ENCODE measurements at places on chromosomes 13 and 19.

- DNase-seq: no peak
Measured at GRCh38 chr19:32233885-32234284, 111.5 kb upstream of the ZNF507 start.

DNA sequence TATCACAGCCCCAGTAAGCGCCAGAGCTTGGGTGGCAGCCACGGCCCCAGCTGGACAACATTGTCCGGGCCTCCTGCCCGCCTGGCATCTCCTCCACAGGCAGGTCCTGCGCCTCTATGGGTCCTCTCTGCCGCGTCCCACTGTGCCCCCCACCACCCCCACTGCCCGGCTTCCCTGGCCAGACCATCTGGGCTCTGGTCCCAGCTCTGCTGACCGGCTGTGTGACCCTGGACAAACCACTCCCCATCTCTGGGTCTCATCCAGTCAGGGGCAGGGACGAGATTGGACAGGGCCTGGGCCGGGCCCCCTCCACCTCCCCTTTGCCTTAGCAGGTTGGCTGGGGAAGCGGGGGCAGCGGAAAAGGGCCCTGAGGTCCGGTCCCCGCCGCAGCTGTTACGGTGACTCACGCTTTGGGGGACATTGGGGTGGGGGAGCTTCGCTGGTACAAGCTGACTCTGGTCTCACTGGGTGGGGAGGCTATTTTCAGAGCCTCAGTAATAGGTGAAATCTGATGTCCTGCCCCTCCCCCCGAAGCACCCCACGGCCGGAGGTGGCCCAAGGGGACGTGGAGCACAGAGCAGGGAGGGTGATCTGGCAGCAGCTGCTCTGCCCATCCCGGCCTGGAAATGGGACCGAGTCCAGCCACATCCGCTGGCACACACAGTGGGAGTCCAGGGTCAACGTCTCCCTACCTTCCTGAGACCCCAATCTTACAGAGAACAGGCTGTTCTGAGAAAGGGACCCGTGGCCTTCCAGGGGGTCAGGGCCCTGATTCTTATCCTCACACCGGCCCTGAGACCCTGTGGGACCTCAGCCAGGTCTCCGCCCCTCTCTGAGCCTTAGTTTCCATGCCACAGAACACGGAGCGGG, 9.1 kb downstream of the NFIC start:
- no peak for DNase-seq

- DNase-seq: no peak
Measured at GRCh38 chr19:17834350-17835181, 13.2 kb downstream of the JAK3 start.

- DNase-seq: no peak
Measured at GRCh38 chr19:2343289-2343982, 15.0 kb downstream of the SPPL2B start.

DNA sequence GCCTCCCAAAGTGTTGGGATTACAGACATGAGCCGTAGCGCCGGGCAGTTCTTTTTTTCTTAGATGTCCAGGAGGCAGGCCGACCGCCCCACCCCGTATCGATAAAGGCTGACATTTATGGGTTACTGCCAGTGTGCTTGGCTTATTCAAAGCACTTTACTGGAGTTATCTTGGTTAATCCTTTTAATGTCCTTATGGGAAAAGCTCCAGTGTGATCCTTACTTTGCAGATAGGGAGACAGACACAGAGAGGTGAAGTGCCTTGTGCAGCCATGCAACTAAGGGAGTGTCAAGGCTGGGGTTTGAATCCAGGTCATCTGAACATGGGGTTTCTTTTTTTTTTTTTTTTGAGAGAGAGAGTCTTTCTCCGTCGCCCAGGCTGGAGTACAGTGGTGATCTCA, 19.2 kb downstream of the NCAN start:
- no peak for DNase-seq

GRCh38 chr13:35252536-35253205, 223.8 kb downstream of the MAB21L1 start:
- no peak for DNase-seq

GRCh38 chr13:67298297-67298696, 68.2 kb upstream of the PCDH9 start:
- no peak for DNase-seq

DNA sequence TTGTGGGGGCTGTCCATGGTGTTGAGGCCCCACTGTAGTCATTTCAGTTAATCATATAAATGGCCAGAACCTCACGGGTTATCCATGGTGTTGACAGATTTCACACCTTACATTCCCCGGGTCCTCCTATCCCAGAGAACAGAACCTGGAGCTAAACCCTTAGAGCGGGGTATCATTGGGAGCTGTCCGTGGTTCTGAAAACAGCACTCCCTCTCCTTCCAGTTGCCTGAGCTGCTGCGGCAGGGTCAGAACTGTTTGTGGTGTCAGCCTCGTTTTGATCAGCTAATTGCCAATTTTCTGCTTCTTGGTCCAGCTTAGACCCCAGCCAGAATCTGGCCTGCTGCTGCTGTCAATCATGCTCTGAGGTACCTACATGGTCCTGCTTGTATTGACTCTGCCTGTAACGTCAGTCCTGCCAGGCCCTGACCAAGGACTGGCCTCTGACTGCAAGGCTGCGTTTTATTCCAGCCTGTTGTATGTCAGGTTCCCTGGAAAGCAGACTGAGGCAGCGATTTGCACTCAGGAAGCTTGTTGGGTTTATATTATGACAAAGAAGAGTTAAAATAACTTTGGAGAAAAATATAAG, 55.8 kb upstream of the KCTD15 start:
- DNase-seq: no peak

GRCh38 chr19:6736169-6736916, 1.0 kb downstream of the GPR108 start:
- DNase-seq: peak; percentile 23

DNA sequence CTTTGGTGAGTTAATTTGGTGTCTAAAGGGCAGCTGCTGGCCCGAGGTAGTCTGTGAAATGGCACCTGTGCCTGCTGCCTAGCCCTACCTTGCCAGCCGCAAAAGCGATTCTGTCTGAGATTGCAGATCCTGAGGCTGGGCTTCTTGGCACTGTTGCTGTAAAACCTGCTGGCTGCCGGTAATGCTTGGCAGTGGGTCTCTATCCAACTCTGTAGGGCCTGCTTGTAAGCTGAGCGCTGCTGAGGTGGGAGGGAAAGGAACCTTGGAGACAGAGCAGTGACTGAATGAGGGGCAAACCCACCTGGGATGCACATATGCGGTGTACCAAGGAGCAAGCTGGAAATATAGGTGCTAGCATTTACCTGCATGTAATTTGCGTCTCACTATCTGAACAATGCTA, 11.7 kb downstream of the LCP1 start:
- DNase-seq: no peak

GRCh38 chr19:50024719-50025021, 502 bp downstream of the VRK3 start:
- no peak for DNase-seq

DNA sequence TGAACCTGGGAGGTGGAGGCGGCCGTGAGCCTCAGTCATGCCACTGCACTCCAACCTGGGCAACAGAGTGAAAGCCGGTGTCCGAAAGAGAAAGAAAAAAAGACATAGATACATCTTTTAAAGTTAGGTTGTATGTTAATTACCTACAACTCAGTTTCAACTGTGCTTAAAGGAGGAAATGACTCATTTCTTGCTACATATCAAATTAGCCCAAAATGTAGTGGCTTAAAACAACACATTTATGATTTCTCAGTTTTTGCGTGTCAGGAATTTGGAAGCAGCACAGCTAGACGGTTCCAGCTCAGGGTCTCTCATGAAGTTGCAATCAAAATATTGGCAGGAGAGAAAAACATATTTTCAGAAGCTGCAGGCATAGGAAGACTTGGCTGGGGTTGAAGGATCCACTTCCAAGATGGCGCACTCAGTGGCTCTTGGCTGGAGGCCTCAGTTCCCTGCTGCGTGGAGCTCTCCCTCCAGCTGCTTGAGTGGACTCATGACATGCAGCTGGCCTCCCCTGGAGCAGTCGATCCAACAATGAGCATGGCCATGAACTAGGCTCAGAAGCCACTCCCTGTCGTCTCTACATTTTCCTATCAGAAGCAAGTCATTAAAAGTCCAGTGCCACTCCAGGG, 7.1 kb downstream of the LDLR start:
- DNase-seq: no peak

DNA sequence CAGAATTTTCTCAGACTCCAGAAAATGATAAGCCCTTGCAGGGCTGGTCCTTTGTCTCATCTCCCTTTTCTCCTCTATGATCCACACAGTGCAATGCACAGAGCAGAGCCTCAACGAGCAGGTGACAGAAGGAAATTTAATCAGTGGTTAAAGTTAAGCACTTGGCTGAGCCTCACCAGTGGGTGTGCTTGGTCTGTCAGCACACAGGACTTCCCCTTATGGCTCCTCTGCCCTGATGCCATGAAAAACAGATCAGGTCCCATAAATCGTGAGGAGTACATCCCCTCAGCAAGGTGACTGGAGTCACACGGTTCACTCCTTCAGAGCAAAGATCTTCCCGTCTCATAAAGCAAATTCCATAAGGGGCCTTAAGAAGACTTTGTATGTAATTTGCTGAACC, 818.2 kb downstream of the UQCRFS1 start:
- DNase-seq: no peak

GRCh38 chr19:10299545-10300458, 9.8 kb downstream of the ZGLP1 start:
- DNase-seq: no peak

DNA sequence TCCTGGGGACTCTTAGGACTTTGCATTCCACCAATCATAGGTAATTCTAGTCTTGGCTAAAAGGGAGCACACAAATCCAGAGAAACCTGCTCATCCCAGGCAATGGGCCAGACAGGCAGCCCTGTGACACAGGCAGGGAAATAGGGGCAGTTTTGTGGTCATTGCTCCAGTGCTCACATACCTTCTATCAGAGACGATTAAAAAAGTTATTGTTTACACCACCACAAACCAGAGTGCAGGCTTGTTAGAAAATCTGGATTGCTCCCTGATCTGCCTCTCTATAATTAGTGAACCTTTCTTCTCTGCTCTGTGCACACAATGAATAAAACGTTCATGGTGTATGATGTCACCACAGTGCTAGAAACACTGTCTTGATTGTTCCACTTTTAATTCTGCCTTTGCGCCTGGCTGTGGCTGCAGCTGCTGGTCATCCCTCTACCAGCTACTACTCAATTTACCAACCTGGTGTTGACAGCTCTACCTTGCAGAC, 121.6 kb upstream of the SPATA13 start:
- DNase-seq: no peak

GRCh38 chr19:8108560-8109445, 40.6 kb downstream of the FBN3 start:
- no peak for DNase-seq

DNA sequence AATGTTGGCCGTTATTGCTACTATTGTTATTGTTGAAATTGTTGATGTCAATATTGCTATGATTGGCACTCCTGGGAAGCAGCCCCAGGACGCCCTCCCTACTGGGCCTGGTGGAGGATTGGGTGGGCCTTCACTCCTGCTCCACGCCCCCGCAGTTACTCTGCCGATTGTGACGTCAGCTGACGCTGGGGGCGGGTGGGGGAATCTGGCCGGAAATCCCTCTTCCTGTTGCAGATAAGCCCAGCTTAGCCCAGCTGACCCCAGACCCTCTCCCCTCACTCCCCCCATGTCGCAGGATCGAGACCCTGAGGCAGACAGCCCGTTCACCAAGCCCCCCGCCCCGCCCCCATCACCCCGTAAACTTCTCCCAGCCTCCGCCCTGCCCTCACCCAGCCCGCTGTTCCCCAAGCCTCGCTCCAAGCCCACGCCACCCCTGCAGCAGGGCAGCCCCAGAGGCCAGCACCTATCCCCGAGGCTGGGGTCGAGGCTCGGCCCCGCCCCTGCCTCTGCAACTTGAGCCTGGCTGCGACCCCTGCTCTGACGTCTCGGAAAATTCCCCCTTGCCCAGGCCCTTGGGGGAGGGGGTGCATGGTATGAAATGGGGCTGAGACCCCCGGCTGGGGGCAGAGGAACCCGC, at the start of gene ETV2:
ETV2 (plus strand) TSS at position 231 of the 637 bp plus-strand sequence. CDS start 716 bp downstream, outside the sequence.
- no peak for DNase-seq

DNA sequence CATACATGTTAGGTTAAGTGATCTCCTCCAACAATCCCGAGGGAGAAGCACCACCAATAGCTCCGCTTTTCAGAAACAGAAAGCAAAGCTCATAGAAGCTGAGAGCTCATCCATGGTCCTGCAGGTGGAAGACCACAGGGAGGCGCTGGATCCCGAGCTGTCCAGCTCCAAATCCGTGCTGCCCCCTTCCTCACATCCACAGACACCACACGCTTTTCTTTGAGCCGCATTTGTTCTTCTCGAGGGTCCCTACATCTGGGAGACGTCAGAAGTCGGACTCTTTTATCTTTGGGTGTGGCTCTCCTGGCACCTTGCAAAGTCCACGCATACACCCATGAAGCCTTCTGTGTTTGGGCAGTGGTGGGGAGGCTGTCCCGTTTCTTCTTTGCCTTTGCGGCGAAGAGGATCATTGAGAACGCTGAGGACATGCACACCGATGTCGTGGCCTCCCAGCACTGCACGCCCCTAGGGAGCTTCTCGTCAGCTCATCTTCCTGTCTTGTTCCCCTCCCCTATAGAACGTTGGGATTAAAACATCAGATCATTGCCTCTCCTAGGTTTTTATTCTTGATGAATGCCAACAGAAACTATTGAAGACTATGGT, 184.8 kb downstream of the TEX29 start:
- DNase-seq: no peak

DNA sequence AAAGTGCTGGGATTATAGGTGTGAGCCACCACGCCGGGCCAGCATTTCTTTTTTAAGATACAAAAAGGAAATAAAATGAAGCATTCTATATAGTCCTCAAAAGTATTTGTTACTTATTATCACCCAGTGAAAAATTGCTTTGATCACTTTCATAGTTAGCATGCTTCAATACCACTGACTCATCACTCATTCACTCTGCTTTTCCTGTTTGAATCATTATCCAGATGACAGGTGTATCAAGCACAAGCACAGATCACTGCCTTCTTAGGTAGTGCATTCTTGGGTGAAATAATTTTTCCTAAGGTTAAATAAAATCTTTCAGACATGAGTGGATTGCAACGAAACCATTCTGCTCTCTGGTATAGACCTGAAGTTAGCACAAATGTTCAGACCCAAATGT, 35.8 kb upstream of the SPART start:
- no peak for DNase-seq

DNA sequence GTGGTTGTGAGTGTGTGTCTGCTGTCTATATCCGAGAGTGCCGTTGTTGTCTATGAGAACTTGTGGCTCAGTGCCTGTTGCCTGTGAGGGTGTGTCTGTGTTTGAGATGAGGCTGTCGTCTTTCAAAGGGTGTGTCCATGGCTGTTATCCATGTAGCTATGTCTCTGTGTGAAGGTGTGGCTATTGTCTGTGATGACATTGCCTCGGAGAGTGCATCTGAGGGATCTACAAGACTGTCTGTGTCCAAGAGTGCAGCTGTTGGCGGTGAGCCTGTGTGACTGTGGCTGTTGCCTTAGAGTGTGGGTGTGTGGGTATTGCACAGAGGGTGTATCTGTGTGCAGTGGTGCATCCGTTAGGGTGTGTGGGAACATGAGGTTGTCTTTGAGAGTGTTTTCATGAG, 4.9 kb downstream of the NUMBL start:
- DNase-seq: no peak

DNA sequence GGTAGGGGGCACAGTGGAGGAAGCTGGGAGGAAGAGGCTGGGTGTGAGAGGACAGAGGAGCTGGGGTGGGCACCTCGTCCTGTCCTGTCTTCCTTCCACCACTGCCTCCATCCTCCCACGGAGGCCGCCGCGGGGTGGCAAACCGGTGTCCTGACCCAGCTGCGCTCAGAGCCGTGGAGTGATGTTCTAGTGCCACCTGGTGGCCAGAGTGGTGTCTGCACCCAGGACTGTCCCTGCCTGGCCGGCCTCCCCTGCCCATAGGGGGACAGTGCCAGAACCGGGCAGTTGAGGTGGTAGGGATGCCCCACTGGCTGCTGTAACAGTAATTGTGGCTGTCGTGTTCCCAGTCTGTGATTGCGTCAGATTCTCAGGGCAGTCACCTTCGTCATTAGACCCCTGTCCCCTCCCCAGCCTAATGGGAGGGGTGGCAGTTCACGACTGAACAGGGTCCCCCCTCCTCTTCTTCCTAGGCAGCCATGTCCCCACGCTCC, 11.1 kb upstream of the ARRDC2 start:
- peak; percentile 83 for DNase-seq
